Skin of body (tissue), 3 donors: ENCODE measurements at places on chromosomes 2 and 18. TPM values are rescaled to one million over a fixed set of nuclear protein-coding genes. Genes with fewer than 3 reads are reported as not detected.

DNA sequence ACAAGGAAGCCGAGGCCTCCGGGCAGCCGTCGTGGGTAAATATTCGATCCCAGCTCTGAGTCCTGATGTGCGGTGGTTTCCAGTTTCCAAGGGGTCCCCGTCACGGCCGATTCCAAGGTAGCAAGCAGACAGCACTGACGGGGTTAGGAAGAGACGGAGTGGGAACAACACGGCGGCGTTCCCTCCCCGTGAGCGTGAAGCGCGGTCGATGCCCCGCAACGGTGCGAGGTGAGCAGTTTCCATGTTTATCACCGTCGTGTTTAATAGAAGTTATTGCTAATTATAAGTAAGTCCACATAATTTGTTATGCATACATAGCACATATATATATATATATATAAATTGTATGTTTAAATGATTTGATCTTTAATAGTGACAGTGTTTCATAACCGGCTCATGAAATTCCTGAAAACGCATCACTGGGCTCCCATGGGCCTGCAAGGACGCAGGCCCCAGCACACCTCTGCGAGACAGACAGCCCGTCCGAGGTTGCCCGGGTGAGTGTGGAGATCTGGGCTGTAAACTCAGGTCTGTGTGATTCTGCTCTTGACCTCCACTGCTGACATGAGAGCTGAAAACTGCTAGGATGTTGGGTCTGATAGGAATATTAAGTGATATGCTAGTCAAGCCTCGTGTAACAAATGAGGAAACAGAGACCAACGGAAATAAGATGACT, 243.5 kb upstream of the SALL3 start:
- no peak for DNase-seq

GRCh38 chr18:48819781-48820482, 130.8 kb downstream of the SMAD7 start:
- no peak for DNase-seq

Gene SIX2
- total RNA-seq = 0.39 TPM

DNA sequence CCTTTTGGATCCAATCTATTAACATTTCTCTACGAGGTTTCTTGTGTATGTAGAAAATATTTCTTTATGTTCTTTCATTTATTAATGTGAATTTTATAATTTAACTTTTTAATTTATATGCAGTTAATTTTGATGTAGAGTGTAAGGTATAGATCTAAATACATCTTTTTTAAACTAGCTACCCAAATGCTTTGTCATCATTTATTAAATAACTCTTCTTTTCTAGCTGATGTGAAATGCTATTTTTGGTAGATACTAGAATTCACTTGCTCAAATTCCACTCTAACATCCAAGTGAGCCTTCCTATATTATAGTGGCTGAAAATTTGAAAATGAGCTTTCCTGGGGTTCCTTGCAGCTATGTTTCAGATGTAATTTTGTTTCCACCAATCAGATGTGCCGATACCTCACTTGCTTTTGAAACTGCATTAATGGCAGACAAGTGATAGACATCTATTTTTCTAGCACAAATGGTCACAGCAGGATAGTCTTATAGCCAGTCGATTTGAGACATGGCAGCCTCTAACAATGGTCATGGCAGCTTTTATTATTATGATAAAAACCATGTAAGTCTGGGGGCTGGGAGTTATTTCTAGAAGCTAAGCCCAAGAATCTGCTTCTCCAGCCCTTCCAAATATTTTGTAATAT, 10.9 kb upstream of the ICOS start:
- no peak for DNase-seq

GRCh38 chr2:207241198-207241597, 75.5 kb upstream of the KLF7 start:
- no peak for DNase-seq

DNA sequence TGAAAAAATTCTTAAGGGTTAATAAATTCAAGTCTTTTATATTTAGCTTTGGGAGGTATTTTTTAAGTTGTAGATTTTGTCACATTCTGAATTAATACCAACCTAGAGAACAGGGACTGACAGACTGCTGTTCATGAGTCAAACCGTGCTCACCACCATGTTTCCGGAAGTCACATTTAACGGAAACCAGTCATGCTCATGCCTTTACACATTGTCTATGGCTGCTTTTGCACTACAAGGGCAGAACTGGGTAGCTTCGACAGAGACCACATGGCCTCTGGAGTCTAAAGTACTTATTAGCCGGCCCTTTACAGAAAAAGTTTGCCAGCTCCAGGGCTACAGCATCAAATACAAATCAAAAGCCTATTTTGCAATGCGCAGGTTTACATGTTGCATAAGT, 33.3 kb downstream of the LONRF2 start:
- DNase-seq = no peak

DNA sequence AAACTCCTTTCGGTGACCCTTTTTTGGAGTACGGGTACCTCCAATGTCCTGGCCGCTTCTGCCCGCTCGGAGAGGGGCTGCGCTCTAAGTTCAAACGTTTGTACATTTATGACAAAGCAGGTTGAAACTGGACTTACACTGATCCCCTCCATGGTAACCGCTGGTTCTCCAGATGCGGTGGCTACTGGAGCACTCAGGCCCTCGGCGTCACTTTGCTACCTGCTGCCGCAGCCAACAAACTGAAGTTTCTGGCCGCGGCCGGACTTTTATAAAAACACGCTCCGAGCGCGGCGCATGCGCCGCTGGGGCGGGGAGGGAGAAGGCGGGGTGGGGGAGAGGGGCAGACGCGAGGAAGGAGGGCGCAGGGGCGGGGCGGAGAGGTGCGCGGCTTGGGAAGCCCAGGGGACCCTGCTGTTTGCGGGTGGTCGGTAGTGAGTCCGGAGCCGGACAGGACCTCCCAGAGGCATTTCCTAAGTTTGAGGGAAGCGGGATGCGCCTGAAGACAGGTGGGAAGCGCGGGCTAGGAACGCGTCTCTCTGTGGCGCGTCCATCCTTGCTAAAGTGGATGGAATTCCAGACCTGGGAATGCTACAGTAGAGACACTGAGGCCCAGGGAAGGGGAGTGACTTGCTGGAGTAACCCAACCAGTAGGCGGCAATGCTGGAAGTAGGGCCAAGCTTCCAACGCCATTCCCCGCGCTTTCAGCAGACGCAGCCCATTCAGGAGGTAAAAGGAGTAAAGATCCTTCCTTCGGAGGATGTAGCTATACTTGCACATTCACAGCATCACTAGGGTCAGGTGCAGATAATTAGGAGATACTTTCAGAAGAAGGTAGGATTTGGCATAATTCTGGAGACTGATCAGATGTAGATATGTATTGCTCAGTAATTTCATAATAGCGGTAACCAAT, at the start of gene CXCR4:
TSS of gene CXCR4 (minus strand) at position 241 of the 910 bp plus-strand sequence. CDS start at position 152, 89 bp downstream.
- no peak for DNase-seq

Gene CCDC148
- 1.2 TPM for total RNA-seq

Gene COLEC11
- total RNA-seq = not detected

GRCh38 chr2:192126912-192127311, 67.8 kb downstream of the TMEFF2 start:
- DNase-seq = no peak

GRCh38 chr2:235063471-235063961, 111.7 kb downstream of the SH3BP4 start:
- no peak for DNase-seq

Gene LRRC30
- total RNA-seq = 0.69 TPM

GRCh38 chr18:43596105-43596712, 318.9 kb upstream of the SYT4 start:
- DNase-seq = peak; percentile 30
